Activated CD8-positive, alpha-beta memory T cell treated with anti-CD3 and anti-CD28 coated beads for 4 hours (primary cell): ENCODE measurements at places on chromosomes 6 and 20.

DNA sequence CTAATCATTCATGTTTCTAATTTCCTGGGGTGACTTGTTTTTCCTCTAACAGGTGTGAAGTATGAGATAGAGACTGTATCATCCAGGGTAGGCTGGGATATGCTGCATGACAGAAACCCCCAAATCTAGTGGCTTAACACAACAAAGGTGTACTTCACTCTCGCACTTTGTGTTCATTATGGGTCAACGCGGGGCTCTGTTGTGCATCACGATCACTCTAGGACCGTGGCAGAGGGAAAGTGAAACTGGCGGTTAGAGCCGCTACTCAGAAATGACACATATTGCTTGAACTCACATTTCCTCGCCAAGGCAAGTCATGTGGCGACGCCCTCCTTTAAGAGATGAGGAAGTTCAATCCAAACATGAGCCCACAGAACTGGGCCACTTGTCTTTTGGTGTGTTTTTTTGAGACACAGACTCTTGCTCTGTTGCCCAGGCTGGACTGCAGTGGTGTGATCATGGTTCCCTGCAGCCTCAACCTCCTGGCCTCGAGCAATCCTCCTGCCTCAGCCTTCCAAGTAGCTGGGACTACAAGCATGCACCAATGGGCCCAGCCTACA, 41.3 kb downstream of the PCNA start:
- DNase-seq, result peak; percentile 40

- no peak for DNase-seq
These were observed 261.2 kb downstream of the DLL1 start for GRCh38 chr6:170029416-170030283.

- no peak for DNase-seq
These were observed 493.6 kb downstream of the EPM2A start for GRCh38 chr6:145241721-145242120.

- no peak for DNase-seq
These were observed 12.9 kb downstream of the TPMT start for GRCh38 chr6:18141805-18142590.

DNA sequence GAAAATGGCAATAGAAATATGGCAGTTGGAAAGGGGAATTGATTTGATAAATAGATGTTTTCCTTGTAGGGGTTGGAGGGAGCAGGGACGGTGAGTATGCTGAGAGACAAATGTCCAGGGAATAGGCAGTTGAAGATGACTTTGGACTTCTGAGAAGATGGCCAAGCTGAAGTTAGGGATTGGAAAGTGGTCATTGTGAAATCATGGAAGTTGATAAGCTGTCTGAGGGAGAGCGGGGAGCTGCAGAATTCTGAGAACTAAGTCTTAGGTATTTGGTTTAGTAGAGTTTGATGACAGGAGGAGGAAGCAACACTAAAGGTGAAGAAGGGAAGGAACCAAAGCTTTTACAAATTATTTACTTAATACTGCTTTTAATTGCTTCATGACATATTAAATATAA, 15.1 kb downstream of the NDUFAF5 start:
- DNase-seq, result no peak

- no peak for DNase-seq
These were observed 35.1 kb downstream of the RGS17 start for GRCh38 chr6:153096031-153096430.

DNA sequence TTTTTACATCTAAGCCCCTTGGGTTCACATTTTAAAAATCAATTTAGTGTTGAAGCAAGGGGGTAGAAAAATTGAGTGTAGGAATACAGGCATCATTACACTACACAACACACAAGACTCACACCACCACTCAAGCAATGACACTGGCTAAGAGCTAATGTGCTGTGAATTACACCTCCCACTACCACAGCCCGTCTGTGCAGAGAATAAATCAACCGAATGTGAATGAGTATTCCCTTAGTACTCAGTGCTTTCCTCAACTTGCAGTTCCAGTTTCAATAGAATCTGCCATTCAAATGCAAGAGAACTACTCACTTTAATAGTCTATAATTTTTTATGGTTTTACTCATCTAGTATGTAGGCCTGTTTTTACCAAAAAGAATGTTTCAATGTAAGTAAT, 114.4 kb downstream of the PDSS2 start:
- no peak for DNase-seq

DNA sequence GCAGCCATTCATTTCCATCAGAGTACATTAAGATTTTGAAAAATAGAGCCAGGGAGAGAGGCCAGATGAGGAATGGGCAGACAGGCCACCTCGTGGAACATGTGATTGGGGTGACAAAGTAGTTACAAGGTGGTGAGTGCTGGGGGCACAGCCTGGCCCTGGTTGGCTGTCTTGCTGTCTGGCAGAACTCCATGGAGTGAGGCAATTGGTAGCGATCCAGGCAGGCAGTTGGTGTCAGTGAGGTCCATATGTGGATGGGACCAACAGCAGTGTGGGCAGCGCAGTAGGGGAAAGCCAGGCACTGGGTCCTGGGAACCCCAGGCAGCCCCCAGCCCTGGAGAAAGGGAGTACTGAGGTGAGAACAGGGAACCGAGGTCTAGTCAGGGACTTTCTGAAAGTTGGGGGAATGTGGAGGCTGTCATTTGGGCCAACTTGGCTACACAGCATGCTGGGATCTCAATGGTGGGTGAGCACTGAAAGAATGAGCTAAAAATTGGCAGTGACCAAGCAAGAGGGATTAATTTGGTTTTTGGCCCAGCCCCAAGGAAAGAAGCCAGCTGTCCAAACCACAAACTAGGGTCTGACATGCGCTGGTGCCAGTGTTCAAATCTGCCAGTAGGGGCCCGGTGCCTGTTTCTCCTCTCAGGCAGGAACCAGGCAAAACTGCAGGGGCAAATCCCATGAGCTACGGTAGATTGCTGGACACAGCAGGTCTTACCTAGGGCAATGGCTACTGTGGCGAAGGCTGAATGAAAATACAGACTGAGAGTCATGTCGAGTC, 61.4 kb upstream of the E2F3 start:
- no peak for DNase-seq

- DNase-seq, result no peak
These were observed 23.4 kb upstream of the SCGN start for GRCh38 chr6:25628471-25629197.

- DNase-seq, result no peak
These were observed 962 bp downstream of the DDX27 start for GRCh38 chr20:49219924-49220831.

GRCh38 chr6:150590446-150590845, 9.2 kb upstream of the PLEKHG1 start:
- DNase-seq, result no peak

GRCh38 chr6:156114541-156114940, 658.9 kb upstream of the NOX3 start:
- no peak for DNase-seq

GRCh38 chr6:135021310-135022049, 33.1 kb downstream of the HBS1L start:
- no peak for DNase-seq

- no peak for DNase-seq
These were observed 666 bp downstream of the TPD52L1 start for GRCh38 chr6:125154118-125154760.

DNA sequence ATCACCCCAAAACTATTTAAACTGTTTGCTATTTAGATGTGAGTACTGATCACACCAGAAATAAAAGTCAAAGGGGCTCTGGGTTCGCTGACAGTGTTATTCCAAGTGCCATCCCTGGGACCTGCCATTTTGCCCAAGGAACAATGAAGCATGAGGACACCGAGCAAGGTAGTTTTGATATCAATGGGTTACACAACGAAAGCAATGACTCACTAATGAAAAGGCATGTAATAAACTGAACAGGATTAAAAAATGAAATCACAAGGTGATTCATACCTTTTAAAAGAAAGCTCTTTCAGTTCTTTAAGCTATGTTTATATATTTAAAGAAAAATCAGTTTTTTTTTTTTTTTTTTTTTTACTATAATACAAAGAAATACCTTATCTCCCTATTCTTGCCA, 102.0 kb downstream of the HS3ST5 start:
- DNase-seq, result no peak

GRCh38 chr6:96856856-96857255, 19.6 kb upstream of the GPR63 start:
- DNase-seq, result no peak

DNA sequence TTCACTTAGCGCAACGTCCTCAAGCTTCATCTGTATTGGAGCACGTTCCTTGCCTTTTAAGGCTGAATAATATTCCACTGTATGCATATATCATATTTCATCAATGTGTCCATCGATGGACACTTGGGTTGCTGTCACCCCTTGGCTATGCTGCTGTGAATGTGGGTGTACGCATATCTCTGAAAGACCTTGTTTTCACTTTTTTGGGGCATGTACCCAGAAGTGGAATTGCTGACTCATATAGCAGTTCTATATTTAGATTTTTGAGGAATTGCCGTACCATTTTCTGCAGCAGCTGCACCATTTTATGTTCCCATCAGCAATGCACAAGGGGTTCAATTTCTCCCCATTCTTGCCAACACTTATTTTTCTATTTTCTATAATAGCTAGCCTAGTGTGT, 22.8 kb upstream of the SLC23A2 start:
- no peak for DNase-seq

DNA sequence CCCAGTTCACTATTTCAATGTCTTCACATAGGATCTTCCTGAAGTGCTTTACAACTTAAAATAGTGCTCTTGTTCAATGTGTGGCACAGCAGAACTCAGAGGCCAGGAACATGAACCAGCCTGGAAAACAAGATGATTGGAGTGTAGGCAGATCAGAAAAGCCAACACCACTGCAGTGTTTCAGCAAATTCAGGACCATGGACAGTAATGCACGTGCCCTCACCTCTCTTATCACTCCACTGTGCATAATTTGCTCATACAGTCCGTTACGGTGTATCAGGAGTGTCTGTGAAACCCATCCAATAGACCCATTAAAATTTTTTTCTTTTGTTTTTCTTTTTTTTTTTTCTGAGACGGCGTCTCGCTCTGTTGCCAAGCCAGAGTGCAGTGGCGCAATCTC, 27.6 kb upstream of the HACE1 start:
- DNase-seq, result no peak

GRCh38 chr6:45496085-45496433, 118.3 kb upstream of the SUPT3H start:
- DNase-seq, result no peak

- no peak for DNase-seq
These were observed 237.0 kb downstream of the NKAIN2 start for GRCh38 chr6:124040655-124041054.

- no peak for DNase-seq
These were observed 40.3 kb downstream of the ATP9A start for GRCh38 chr20:51727872-51728271.

DNA sequence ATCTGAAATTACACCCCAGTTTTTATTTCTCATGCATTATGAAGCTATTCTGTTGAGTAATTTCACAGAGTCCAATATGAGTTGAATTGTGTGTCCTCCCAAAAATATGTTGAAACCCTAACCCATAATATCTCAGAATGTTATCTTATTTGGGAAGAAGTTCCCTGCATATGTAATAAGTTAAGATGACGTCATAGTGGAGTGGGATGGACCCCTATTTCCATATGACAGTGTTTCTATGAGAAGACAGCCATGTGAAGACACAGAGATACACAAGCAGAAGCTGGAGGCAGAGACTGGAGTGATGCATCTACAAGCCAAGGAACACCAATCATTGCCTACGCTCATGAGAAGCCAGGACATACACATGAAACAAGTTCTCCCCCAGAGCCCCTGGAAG, 81.3 kb downstream of the RFPL4B start:
- no peak for DNase-seq

GRCh38 chr6:80165143-80165542, 58.7 kb downstream of the BCKDHB start:
- DNase-seq, result no peak

GRCh38 chr6:75620381-75621304, 19.0 kb downstream of the SENP6 start:
- DNase-seq, result no peak

DNA sequence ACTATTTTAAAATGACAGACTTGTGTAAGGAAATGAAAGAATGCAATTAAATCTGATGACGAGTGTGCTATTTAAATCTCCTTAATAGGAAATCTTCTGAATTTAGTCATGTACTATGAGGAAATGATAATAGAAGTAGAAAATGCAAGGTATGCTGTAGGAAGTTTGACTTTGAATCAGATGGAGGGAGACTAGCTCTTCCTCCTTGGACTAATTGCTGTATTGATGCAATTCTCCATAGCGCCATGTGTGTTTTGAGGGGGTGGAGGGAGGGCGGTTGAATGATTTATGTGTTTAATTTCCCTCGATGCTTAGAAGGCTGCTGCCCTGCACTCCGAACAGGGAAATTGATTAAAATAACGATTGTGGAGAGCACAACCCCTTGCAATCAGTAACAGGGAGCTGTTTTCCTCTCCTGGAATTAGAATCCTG, 214.4 kb upstream of the PRND start:
- DNase-seq, result no peak

GRCh38 chr6:112469306-112469705, 122.2 kb downstream of the RFPL4B start:
- no peak for DNase-seq

GRCh38 chr6:305371-306206, 13.3 kb downstream of the DUSP22 start:
- no peak for DNase-seq

GRCh38 chr20:5621305-5621704, 128.9 kb upstream of the SHLD1 start:
- no peak for DNase-seq

DNA sequence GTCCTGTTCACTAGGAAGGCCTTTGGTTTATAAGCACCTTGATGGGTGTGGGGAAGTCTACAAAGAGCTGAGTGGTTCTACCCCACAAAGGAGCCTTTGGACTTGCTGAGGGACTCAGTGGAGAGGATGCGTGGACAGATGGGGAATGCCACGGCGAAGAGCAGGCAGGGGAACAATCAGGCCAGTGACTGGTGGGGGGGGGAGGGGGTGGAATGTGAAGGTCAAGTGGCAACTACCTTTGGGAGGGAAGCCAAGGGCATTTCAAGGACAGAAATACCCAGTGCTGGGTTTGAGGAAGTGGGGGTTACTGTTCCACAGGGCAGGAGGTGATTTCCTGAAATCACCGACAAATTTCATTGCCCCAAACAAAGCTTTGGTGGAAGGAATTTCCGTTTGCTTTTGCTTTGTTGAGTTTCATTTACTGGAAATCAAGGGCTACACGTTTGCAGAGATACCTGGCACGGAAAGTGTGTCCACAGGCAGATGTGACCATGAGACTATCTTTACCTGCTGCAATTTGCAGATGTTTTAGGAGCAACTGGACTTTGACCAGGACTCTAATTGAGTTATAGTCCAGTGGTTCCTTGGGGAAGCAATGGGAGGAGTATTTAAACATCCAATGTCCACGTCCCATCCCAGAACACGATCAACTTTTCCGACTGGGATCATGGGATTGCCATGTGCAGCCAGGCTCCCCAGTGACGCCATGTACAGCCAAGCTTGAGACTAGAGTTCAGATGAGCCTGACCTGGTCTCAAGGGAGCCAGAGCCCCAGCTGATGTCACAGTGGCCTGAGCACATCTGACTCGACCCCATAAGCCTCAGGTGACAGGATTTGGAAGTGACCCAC, 8.0 kb downstream of the CST3 start:
- DNase-seq, result no peak

DNA sequence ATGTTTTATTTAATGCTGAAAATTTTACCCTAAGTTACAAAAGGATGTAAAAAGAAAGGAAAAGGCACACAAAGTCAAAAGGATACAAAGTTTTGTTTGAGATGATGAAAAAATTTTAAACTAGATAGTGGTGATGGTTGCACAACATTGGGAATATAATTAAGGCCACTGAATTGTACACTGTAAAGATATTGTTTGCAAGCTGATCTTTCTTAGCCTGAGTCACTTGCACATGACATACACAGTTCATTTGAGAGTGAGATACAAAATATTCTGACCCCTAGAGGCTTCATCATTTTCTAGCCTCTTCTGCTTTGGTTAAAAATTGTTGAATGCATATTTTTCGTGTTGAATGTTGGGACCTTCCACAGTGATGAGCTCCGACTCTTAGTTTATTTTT, 462.6 kb downstream of the HDGFL1 start:
- no peak for DNase-seq
